ENCODE measurements at places on chromosomes 7 and 10.

GRCh38 chr7:81534446-81534845 is 235.4 kb downstream of the HGF start:
- no peak for DNase-seq

DNA sequence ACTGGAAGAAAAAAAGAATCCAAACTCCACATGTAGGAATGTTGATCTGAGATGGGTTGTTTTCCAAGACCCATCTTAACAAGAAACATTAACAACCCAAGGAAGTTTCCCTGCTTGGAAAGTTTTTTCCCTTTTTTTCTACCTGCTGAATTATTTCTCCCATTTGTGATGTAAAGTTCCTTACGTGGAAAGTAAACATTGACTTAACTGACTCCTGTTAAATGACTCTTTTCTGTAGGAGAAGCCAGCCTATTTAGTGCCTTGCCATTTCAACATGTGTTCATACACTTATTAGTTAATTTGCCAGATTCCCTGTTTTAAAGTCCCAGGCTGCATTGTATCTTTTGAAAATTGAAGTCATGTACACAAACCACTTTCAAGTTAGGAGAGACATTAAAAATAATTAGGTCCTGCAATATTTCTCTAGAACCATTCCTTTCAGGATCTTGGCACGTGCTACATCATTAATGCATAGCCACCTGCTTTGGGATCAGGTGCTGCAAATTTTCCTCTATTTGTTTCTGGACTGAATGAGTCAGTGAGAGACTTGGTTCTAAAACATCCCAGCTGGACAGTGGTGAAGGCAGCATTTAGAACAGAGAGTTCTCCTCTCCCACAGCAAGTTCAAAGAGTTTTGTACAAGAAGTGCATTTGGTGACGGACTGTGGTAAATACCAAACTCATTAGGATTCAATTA is 698.5 kb downstream of the SUGCT start:
- DNase-seq, result no peak

DNA sequence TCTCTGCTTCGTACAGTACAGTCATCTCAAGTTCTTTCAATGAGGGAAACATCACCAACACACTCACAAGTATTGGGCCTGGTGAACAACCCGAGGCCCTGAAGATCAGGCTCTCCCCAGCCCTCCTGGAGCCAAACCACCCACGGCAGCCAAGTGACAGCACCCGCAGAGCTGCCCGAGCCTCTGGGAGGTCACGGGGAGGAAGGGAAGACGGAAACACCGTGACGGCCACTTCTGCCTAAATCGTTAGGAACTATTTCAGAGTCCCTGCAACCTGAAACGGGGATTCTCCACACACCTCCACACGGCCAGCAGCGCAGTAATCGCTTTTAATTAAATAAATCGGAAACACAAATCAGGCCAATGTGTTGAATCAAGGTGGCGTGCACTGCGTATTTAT is 222.6 kb downstream of the MAD1L1 start:
- DNase-seq, result no peak

DNA sequence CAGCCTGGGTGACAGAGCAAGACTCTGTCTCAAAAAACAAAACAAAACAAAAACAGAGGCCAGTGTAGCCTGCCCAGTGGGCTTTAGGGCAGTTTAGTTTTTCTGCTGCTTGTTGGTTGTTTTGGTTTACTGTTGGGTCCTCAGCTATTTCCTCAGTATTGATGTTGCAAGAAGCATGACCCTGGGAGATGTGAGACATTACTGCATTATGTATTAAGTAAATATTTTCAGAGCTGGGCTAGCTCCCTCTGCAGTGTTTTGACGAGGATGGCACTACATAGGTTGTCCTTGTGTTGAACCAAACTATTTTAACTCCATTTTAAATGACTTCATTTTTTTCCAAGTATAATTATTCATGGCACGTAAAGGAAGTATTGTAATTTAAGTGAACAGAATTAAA is 4.8 kb downstream of the AKAP9 start:
- DNase-seq, result peak; percentile 44

- no peak for DNase-seq
These were observed 184.7 kb upstream of the GDF10 start for GRCh38 chr10:47115322-47115721.

GRCh38 chr10:124071141-124071540 is 22.3 kb downstream of the CHST15 start:
- DNase-seq, result no peak

DNA sequence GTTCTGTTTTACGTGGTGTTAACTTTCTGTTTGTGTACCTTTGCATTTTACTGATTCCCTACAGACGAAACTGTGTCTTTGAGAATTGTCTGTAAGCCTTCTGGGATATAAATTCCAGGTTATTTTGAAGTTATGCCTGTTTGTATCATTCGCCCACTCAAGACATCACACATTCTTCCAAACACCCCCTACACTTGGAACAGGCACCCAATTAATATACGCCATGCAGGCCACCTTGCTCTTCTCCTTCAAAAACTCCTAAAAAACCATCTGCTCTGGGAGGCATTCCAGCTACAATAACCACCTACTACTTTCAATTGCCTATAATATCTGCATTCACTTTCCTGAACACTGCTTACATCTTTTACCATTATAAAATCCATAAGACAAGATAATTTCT is 453.3 kb downstream of the DGKB start:
- no peak for DNase-seq

- DNase-seq, result no peak
These were observed 421.1 kb upstream of the SORCS1 start for GRCh38 chr10:107585630-107586029.

- DNase-seq, result no peak
These were observed 35.6 kb downstream of the ACTA2 start for GRCh38 chr10:88916986-88917385.

GRCh38 chr10:58175990-58176900 is 91.4 kb downstream of the IPMK start:
- DNase-seq, result peak; percentile 40

DNA sequence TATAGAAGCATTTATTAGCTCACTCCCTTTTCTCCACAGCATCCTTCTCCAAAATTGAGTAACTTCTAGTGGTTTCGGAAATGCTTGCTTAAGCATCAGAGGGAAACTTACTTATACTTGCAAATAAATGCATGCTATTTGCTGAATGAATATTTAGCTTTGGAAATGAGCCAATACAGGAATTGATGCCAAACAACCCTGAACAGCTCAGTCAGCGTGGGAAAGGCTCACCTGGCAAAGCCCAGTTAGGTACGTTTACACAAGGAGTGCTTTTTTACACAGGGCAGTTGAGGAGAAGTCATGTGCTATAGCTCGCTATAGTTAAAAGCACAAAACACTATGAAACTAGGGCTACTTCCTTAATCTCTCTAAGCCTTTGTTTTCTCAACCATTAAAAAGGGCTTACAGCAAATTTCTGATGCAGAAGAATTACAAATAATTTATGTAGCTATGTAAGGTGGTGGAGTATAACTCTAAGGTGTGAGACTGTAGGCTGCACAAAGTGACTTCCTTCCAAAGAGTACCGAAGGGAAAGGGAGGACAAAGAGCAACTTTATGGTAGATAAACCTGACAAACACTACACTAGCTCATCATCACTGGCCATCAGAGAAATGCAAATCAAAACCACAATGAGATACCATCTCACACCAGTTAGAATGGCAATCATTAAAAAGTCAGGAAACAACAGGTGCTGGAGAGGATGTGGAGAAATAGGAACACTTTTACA is 498.2 kb downstream of the PHTF2 start:
- no peak for DNase-seq

- DNase-seq, result no peak
These were observed 219.3 kb upstream of the MKLN1 start for GRCh38 chr7:131108212-131108940.

DNA sequence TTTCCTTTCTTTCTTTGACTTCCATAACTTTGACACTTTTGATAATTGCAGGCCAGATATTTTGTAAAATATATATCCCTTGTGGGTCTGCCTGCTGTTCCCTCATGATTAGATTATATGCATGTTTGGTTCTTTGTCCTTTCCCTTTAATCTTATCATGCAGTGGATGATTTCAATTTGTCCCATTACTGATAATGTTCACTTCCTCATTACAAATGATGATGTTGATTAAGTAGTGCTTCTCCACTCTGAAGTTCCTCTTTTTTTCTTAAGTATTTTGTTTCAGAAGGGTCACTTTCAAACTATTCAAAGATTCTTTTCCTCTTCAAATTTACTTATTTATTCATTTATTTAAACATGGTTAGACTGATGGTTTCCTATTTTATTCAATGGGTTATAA is 898.1 kb downstream of the XPNPEP1 start:
- no peak for DNase-seq

DNA sequence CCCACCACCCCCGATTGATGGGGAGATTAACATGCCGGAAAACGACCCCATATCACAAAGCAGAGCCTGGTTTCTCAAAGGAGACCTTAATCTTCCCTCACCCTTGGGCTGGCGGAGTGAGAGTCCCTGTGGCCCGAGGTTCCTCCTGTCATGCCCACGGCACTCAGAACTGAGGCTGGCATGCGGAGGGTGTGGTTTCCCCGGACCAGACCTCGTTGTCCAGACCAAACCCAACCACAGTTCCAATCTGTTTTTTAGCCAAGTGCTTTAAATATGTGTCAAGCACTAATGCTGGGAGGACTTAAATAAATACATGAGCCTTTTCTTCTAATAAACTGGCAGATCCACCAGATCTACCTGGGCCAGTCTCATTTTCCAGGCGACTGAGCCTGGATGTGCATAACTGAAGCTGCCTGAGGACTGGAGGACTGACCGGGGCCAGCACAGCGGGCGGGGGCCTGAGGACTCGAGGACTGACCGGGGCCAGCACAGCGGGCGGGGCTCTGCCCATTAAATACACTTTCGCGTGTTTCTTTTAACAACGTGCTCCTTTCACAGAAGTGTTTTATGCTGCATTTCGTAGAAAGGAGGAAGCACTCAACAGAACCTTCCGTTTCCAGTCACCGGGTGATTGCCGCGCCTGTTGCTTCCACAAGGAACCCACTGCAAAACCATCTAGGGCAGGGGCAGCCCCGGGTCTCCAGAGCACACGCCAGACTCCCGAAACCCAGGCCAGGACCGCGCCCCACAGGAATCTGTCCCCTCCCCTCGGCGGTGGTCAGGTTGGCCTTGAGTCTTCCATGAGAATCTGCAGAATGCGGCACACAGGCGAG is 334.6 kb downstream of the PTPRN2 start:
- DNase-seq, result no peak

GRCh38 chr7:13259930-13260329 is 572.5 kb downstream of the ARL4A start:
- DNase-seq, result no peak

DNA sequence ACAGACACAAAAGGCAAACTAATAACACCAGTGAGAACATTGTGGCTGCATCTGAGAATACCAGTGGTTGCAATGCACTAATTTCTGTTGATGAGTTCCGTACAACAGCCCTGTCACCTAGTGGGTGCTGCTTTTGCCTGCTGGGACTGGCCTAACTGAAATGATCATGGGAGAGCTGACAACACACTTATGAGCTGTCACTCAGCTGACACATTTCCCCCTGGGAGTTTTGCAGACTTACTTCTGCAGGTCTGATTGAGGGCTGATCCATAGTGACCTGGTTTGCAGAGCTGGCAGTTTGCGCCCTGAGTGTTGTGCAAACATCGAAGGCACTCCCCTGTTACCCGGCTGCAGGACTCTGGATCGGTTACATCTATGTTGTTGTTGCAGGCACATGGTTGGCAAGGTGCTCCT is 60.6 kb upstream of the LAMB1 start:
- DNase-seq, result no peak

GRCh38 chr7:3229904-3230470 is 71.1 kb upstream of the SDK1 start:
- DNase-seq, result no peak
